Activated T-cell treated with anti-CD3 and anti-CD28 coated beads, Interleukin-2, amount 50 U/mL, for 72 hours (primary cell): ENCODE measurements at places on chromosomes 2 and 18. TPM values are rescaled to one million over a fixed set of nuclear protein-coding genes. Genes with fewer than 3 reads are reported as not detected.

GRCh38 chr18:74980669-74981068 lies 228.3 kb downstream of the PTGR3 start:
- no peak for DNase-seq

Gene GALR1
- total RNA-seq = not detected

Gene DYNAP
- not detected for total RNA-seq

DNA sequence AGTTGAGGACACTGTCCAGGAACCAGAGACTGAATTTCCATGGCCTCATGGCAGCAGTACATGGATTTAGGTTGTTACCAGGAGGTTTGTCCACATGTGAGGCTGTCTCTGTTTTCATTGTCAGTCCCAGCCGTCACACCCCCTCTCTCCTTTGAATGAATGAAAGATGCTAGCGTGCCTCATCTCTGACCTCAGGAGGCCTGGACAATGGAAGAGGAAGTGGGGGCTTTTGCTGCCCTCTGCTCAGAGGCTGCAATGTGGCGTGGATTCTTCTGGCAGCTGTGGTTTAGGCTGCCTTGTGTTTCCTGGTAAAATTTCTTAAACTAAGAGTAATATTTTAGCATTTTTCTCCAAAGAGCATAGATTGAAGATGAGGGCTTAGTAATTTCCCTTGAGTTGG lies 47.5 kb downstream of the RAB31 start:
- DNase-seq = no peak

- no peak for DNase-seq
Measured at GRCh38 chr18:12491611-12492435, 84.1 kb downstream of the PRELID3A start.

GRCh38 chr2:59353306-59353921 lies 1112.3 kb upstream of the FANCL start:
- DNase-seq = no peak

Gene CABYR
- total RNA-seq = 0.65 TPM

- no peak for DNase-seq
Measured at GRCh38 chr2:118268268-118268667, 180.0 kb downstream of the INSIG2 start.

- no peak for DNase-seq
Measured at GRCh38 chr2:122166820-122167219, 411.4 kb downstream of the TSN start.

DNA sequence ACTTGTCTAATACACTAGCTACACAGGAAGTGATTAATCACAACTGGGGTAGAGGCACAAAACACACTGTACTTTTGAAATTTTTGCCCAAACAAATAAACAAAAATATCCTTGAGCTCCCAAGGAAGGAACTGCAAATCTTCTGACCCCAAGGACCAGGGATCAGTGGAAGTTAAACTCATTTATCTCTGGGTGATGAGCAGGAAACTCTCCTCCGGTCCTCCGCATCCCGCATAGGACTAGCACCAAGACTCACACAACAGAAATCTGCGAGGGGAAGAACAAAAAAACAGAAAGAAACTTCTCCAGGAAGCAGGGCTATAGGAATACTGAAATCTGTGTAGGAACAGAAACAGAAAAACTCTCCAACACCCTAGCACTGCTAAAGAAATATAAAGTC lies 650.3 kb downstream of the DCDC2C start:
- no peak for DNase-seq

Gene C2orf72
- 0.84 TPM for total RNA-seq

DNA sequence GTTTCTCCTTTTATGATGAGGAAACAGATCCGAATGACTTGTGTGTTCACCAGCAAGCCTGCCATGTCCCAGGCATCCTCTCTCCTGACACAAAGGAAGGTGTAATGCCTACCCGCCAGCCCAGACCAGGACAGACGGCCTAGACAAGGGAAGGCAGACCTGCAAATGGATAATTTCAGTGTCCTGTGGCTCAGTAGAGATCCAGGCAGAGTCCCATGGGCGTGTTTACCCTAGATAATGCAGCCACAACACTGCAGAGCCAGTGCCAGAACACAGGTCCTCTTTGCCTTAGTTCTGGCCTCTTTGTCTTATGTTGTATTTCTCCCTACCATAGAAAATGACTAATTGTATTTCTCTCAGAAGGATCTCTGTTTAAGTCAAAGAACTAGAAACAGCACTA lies 12.7 kb downstream of the TRAPPC12 start:
- no peak for DNase-seq

GRCh38 chr2:222656526-222657446 lies 894 bp upstream of the FARSB start:
- DNase-seq = no peak

GRCh38 chr2:118607641-118608040 lies 239.8 kb downstream of the EN1 start:
- no peak for DNase-seq

GRCh38 chr2:2655453-2656114 lies 324.5 kb upstream of the MYT1L start:
- DNase-seq = no peak

DNA sequence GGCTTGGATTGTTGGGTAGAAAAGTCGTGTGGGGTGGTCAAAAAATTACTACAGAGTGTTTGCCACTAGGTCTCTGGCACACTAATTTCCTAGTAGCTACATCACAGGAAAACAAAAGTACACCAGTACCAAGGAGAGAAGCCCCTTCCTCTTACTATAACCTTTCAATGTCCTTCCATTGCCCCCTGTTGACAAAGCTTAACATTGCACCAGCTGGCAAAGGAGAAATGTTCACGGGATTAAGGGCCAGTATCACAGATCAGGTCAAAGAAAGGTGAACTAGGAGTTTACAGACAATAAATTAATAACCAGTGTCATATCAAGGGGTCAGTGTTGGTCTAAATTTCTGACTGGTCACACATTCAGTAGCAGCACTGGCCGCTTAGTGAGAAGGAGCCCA lies 1139.6 kb upstream of the FAM98A start:
- no peak for DNase-seq

DNA sequence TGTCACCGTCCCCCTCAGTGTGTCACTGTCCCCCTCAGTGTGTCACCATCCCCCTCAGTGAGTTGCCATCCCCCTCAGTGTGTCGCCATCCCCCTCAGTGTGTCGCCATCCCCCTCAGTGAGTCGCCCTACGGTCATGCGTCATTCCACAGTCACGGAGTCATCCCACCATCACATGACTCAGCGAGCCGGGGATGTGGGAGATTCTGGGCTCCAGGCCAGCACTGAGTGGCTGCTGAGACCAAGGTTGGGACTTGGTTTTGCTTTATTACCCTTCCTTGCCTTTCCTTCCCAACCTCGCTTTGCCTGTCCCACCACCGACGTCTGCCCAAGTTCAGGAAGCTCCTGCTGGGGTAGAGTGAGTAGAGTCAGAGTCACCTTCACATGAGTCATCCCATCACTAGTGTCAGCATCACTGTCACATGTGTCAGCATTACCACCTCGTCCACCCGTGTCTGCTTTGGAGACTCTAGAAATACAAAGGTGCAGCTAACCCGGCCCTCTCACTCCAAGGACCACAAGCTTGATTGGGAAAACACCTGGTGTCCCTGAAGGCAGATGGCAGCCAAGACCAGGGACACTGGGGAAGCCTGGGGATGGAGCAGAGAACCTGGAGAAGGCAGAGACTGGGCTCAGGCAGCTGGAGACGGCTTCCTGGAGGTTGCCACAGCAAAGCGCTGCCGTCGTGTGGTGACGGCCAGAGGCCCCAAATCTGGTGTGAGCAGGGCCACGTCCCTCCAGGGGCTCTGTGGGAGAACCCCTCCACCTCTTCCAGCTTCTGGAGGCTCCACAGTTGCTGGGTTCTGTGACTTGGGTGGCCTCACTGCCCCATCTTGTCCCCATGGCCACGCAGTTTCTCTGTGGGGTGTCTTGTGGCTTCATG lies 485.2 kb upstream of the SALL3 start:
- DNase-seq = no peak

Gene C18orf63
- total RNA-seq = not detected

Gene HMSD
- 65.8 TPM for total RNA-seq

- no peak for DNase-seq
Measured at GRCh38 chr2:221205103-221205673, 366.9 kb downstream of the EPHA4 start.

Gene C2orf15
- total RNA-seq = 1.9 TPM

DNA sequence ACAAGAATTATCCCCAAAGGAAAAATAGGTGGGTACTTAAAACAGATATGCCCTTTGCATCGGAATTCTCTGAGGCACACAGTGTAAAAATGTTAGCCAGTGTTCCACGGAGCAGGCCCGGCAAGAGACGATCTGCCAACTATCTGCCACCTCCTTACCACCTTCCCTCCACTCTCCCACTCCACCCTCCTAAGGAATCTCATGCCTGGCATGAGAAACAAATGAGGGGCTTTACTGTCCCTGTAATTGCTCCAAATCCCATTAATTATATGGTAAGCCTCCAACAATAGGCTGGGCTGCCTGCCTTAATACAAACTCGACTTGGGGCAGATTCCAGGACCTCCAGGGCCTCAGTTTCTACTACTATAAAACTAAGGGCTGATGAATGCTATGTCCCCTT lies 102.3 kb downstream of the ZBTB7C start:
- no peak for DNase-seq

GRCh38 chr2:6072768-6073167 lies 380.6 kb downstream of the SOX11 start:
- no peak for DNase-seq

Gene BCL2
- total RNA-seq = 98.3 TPM

Gene ZNF519
- 25.0 TPM for total RNA-seq

DNA sequence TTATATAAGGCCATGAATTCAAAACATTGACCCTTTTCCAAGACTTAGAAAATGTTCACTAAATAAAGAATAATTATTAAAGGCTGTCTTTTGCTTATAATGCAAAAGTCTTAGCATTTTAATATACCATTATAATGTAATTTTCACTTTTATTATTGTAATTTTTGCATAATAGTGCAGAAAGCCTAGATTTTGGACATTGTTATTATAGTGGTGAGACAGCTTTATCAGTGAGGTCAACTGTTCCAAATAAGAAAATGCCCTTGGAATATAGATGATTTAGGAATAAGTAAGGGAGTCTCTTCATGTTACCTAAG lies 56.6 kb downstream of the ATIC start:
- DNase-seq = no peak

- no peak for DNase-seq
Measured at GRCh38 chr2:214226061-214226460, 184.8 kb upstream of the VWC2L start.

Gene B3GNT7
- 0.76 TPM for total RNA-seq

DNA sequence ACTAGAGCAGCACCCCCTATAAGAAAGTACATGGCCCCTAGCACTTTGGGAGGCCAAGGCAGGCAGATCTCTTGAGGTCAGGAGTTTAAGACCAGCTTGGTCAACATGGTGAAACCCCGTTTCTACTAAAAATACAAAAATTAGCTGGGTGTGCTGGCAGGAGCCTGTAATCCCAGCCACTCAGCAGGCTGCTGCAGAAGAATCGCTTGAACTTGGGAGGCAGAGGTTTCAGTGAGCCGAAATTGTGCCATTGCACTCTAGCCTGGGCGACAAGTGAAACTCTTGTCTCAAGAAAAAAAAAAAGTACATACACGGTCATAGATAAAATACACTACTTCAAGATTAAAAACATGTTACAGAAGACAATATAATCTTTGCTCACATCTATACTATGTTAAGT lies 63.8 kb downstream of the RAPH1 start:
- DNase-seq = no peak

GRCh38 chr18:2853926-2854664 lies 7.3 kb downstream of the EMILIN2 start:
- no peak for DNase-seq

Gene CDH19
- not detected for total RNA-seq

Gene CYB5A
- total RNA-seq = 45.1 TPM

DNA sequence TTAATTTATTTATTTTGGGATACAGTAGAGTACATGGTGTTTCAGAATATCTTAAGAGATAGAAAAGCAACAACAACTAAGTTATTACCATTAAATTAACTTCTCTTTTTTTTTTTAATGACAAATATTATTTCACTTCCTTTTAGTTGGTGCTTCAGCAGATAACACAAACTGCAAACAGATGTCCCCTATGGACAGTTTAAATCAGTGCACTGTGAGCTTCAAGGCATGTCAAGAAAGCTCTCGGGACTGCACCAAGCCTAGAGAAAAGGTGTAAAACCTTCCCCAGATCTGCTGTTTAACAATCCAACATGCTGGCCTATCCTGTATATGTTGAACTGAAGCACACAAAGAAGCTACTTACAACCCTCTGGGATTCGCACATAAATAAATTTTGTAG lies 122.7 kb downstream of the TCF4 start:
- DNase-seq = no peak

Gene RESP18
- not detected for total RNA-seq

- no peak for DNase-seq
Measured at GRCh38 chr18:28802546-28802945, 625.6 kb upstream of the CDH2 start.

DNA sequence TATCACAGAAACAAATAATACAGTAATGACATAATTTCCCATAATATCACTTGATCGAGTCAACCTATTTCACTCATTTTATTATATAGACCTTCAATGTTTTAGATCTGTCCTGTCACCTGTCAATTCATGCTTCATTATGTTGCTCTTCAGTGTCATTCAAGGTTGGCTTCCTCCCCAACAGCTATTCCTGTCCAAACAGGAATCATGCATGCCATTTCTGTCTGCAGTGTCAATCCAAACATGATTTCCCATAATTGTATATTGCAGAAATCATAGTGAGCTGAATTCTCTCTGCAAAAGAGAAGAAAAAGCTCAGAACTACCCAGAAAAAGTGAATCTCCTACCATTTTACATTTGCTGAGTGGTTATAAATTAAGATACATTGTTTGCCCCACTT lies 628.6 kb downstream of the NR4A2 start:
- no peak for DNase-seq

Gene EPAS1
- total RNA-seq = 219 TPM

Gene DSC3
- total RNA-seq = not detected

Gene SNRPD1
- total RNA-seq = 82.9 TPM

- DNase-seq = peak; percentile 84
Measured at GRCh38 chr2:64988420-64989125, 626 bp upstream of the SLC1A4 start.
